Activated CD8-positive, alpha-beta memory T cell treated with anti-CD3 and anti-CD28 coated beads for 1 hour (primary cell): ENCODE measurements at places on chromosomes 3 and 15.

GRCh38 chr3:153974614-153975013 is 146.6 kb upstream of the ARHGEF26 start:
- DNase-seq = no peak

- DNase-seq = no peak
These were observed 94.2 kb downstream of the EFL1 start for GRCh38 chr15:82168296-82168695.

DNA sequence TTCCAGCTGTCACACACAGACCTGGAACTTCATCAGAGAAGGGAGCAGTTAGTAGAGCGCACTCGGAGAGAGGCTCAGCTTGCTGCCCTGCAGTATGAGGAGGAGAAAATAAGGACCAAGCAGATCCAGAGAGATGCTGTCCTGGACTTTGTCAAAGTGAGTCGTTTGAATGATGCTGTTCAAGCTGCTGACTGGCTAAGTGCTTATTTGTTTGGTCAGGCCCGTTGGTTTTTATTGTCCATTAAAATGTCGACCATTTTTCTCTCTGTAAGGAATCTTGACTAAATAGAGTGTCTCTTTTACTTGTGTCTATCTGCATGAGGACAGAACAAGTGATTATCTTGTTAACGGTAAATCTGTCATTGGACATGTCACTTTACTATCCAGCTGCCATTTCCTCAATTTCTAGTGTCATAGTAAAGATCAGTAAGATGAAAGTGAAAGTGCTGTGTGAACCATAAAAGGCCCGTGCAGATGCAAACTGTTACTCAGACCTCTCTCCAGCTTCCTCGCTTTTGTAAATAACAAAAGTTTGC is 56.9 kb downstream of the LRCH3 start:
- no peak for DNase-seq

DNA sequence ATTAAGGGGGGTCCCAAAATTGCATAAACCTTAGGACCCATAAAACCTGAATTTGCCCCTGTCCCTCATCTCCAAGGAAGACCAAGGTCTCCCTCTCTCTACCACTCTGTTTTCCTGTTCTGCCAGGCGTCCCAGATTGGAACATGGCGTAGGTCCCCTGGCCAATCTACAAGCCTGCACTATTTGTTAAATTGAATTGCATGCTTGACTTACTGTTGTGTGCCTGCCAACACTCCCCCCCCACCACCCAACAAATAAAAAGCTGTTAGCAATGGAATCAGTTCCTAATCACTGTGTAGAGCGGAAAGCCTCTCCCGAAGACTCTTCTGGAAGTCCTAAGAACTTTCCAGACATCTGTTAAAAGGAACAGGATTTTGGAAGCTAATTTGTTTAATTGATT is 11.7 kb downstream of the CTXND1 start:
- DNase-seq = no peak

- DNase-seq = peak; percentile 22
These were observed 759 bp upstream of the TTBK2 start for GRCh38 chr15:42921342-42921731.

- no peak for DNase-seq
These were observed 39.7 kb downstream of the KLHL25 start for GRCh38 chr15:85754989-85755388.

DNA sequence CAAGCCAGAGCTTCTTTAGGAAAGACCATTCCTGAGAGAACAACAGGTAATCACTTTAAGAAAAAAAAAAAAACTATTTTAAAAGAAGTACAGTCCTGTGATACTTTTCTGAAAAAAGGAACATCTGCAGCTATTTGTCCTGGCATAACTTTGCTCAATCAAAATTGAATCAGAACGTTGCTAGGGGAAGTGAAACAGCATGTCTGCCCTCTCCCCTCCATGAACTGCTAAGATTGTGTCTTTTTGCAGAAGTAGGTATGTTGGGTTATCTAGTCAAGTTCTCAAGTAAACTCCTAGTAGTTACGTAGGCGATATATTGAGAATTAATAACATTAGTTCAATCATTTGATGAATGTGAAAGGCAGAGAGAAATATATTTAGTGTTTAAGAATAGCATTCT is 1013.3 kb downstream of the TUSC7 start:
- no peak for DNase-seq

- peak; percentile 68 for DNase-seq
These were observed 30.0 kb downstream of the NBEAL2 start for GRCh38 chr3:47009225-47010110.

GRCh38 chr3:112770032-112770626 is 76.5 kb downstream of the CD200R1L start:
- DNase-seq = no peak

DNA sequence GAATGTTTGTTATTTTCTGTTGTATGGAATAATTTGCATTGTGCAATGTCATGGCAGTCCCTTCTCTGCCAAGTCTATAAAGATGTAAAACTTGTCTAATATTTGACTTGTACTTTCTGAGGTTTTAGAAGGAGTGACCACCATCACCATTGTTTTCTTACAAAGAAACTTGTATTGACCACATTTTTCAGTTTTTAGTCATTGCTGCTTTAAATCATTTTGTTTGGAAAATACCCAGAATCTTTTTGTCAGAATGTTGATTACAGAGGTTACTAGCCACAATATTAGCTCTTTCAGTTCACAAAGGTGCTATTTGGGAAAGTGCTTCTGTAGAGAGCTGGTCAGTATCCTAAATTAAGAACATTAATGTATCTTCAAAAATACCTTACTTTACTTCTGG is 532.4 kb upstream of the GBE1 start:
- DNase-seq = no peak

GRCh38 chr15:88493844-88494243 is 26.3 kb downstream of the MRPS11 start:
- DNase-seq = no peak

DNA sequence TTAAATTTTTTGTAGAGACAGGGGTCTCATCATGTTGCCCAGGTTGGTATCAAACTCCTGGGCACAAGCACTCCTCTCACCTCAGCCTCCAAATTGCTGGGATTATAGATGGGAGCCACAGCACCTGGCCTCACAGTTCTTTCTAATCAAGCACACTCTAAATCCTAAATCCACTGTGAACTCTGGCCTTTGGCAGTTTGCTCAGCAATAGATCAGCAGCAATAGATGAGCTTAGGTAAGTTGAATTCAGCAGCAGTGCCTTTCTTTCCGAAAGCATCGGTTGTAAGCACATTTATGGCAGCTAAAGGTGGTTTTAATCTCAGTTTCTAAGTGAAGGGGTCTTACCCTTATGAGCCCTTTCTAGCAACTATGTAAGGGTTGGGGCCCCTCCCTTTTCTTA is 16.6 kb downstream of the PDHB start:
- DNase-seq = no peak

DNA sequence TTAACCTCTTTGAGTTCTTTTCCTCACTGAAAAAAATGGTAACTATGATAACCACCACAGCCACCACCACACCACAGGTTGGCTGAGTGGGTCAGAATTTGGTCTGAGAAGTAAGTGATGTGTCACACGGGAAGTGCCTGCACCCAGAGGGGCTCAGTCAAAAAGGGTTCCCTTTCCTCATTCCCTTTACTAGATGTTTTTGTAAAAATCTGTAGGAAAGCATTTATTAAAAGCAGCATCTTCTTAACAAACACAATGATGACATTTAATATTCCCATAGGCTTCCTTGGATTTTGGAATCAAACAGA is 23.2 kb downstream of the CFAP92 start:
- DNase-seq = no peak
